ENCODE measurements at places on chromosomes 16 and 17. TPM values are rescaled to one million over a fixed set of nuclear protein-coding genes. Genes with fewer than 3 reads are reported as not detected.

- no peak for DNase-seq
These were observed 4.7 kb downstream of the VASN start for GRCh38 chr16:4376126-4376892.

DNA sequence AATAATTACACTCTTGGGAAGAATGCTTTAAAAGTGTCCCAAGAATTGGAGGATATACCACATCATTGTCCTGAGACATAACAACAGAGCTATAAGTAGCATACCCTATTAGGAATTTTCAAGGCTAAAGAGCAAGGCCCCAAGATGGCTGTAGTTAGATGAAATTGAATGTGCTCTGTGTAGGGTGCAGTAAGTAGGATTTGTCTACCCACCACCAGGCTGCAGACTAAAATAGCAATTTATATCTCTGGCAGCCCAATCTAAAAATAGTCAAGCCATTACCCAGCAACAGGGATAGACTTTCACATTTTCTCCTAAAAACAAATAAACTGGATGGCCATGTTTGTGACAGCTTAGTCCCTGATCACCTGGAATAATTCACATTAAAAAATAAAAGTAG is 5.6 kb downstream of the MMD start:
- no peak for DNase-seq

- no peak for DNase-seq
These were observed 362.0 kb upstream of the XYLT1 start for GRCh38 chr16:17832738-17833137.

- DNase-seq, result no peak
These were observed 14.6 kb upstream of the CDH15 start for GRCh38 chr16:89156740-89157645.

DNA sequence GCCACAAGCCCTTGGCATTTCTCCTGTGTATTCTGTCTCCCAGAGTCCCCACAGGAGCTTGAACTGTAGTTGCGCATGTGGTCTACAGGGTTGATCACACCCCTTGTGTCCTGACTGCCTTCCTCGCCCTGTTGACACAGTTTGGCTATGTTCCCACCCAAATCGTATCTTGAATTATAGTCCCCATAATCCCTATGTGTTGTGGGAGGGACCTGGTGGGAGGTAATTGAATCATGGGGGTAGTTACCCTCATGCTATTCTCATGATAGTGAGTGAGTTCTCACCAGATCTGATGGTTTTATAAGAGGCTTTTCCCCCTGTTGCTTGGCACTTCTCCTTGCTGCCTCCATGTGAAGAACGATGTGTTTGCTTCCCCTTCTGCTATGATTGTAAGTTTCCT is 21.2 kb downstream of the ADAD2 start:
- no peak for DNase-seq

DNA sequence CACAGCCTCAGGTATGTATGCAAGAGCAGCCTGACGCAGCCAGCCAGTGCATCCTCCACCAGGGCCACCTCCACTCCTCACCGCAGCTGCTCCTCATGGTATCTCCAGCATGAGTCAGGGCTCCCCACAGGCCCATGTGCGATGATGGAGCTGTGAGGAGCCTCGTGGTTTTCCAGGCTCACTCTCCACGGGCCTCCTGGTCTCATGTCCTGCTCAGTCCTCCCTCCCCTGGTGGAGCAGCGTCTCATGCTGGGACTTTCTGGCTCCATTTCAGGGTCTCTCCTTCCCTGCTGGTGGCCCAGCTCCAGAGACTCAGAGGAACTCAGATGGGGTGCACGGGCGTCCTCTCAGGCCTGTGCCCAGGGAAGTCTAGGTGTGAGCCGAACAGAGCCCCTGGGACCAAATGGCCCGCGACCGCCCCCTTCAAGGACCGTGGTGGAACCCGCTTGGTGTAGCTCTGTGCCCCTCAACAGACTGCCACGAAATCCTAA is 70.4 kb downstream of the METRNL start:
- no peak for DNase-seq

DNA sequence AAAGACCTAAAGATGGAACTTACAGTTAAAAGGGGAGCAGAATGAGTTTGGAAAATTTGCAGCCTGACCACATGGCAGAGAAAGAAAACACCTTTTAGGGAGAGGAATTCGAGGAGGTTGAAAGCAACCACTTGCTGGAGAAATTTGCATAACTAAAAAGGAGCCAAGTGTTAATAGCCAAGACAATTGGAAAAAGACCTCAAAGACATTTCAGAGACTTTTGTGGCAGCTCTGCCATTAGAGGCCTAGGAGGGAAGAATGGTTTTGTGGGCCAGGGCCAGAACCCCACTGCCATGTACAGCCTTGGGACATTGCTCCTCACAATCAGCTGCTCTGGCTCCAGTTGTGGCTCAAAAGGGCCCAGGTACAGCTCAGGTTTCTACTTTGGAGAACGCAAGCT is 338.5 kb downstream of the UTP18 start:
- no peak for DNase-seq

DNA sequence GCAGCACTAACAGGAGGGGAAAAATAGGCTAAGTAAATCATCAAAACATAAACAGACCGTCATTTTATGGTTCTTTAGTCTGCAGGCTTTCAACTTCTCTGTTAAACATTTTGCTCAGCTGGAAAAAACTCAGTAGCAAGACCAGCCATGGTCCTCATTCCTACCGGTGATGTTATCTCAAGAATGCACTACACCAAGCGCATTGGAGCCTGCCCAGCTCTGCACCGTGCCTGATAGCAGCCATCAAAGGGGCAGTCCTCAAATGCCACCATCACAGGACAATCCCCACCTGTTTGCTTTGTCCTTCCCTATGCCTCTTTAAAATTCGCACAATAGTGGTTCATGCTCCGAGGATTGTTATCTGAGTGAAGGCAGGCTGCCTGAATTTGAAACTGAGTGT is 181.5 kb upstream of the MON1B start:
- no peak for DNase-seq

DNA sequence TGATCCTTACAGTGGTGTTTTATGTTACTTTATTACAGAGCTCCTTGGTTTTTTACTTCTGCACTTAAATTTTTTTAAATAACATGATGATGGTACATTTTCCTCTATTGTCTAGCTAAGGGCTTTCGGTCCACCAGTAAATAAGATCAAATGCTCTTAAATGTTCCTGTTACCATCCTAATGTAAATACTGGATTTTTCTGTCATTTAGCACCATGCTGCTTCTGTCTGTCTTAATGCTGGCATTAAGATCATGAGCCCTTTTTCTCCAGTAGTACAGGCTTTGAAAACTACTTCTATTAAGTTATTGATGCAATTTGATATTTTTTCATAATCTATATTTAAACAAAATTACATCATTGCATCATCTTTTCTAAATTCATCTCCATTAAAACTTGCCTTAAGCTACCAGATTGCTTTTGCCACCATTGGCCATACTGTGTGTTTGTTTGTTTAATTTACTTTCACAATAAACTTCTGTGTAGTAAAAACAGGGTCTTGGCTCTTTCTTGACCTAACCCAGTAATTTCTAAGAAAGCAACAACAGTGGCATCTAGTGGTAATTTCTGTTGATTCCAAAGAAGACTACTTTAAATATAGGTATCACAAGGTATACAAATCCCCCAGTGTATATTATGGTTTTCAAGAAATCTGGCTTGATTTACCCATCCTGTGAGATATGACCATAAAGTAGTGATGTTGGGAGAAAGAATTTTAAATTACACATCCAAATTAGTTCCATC is 9.0 kb upstream of the PHAF1 start:
- no peak for DNase-seq

DNA sequence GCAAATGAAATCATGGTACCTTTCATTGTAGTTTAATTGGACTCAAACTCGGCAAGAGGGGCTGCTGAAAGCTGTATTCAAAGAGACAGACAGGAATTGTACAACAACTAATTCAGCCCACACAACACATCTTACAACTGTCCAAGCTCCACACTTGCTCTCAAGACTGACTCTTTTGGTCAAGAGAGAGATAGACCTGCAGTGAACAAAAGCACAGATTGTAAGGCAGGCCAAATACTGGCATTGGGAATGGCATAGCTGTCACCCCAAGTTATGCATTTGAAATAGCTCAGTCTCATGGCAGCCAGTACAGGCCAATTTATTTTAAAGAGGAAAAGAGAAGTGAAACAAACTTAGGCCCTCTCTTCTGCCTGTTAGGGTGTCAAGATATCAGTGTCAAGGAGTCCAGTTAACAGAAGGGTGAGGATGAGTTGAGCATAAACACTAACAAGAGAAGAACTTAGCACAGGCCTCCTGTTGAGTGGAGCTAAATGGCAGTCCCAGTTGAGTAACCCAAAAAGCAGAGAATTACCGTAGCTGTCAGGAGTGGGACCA is 215.7 kb downstream of the IRX3 start:
- no peak for DNase-seq

- DNase-seq, result no peak
These were observed 277.5 kb upstream of the HSBP1 start for GRCh38 chr16:83530293-83530692.

GRCh38 chr17:17876959-17877528 is 40.3 kb upstream of the SREBF1 start:
- no peak for DNase-seq

GRCh38 chr17:21124086-21124485 is 2.7 kb upstream of the DHRS7B start:
- no peak for DNase-seq

- no peak for DNase-seq
These were observed 3.3 kb downstream of the PRPSAP1 start for GRCh38 chr17:76350463-76350862.

DNA sequence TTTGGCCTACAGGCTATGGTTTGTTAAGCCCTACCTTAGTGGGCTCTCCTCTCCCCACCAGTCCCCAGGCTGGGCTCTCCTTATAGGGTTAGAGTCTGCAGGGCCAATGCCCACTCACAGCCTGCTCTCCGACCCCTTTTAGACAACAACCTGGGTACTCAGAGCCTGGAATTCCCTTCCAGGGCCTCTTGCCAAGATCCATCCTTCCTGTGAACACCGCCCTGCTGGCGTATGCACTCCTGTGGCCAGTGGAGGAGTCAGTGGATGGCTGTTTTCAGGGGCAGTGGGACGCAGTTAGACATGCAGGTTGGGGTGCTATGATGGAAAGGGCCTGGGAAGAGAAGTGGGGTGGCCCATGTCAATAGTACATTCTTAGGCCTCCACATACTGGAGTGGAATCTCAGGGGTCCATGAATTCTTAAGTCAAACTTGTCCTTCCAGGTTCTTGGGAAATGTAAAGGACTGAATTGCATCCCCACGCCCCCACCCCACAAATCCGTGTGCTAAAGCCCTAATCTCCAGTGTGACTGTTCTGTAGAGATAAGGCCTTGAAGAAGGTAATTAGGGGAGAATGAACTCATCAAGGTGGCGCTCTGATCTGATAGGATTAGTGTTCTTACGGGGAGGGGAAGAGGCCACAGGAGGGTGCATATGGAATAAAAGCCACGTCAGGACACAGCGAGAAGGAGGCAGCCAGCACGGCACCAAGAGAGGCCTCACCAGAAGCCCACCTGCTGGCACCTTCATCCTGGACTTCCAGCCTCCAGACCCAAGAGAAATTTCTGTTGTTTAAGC is 81.6 kb upstream of the CACNG5 start:
- no peak for DNase-seq

DNA sequence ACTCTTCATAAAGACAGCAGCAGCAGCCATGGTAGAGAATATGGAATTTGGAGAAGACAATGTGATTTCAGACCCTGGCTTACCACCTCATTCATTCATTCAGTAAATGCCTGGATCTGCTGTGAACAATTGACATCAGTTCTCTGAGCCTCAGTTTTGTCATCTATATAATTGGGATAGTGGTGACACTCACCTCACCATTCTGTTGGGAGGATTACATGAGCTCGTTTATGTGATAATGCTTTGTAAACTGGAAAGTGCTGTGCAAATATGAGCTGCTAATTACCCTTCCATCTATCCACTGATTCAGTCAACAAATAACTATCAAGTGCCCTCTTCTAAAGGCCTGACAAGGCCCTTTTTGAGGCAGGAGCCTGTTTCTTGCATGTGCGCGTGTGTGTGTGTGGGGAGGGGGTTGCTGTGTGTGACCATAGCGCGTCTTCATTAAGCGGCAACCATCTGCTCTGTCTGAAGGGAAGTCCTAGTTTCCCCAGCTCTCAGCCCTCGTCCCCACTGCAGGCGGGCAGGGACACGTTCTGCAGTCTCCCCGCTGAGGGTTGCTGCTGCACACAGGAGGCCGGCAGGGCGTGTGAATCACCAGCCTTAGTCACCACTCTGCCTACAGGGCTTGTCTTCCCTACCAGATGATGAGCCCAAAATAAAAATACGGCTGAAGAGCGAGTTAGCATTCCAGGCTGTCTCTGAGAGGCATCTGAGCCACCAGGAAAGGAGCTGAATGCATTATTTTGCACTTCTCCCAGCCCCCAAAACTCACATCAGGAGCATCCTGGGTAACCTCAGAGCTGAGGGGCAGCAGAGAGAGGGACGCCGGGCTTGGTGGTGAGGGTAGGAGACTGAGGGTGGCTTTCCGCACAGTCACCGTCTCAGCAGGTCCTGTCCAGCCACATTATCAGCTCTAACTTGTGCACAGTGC is 19.9 kb downstream of the ARL4D start:
- no peak for DNase-seq

GRCh38 chr17:71511266-71511995 is 609.4 kb upstream of the SOX9 start:
- no peak for DNase-seq

DNA sequence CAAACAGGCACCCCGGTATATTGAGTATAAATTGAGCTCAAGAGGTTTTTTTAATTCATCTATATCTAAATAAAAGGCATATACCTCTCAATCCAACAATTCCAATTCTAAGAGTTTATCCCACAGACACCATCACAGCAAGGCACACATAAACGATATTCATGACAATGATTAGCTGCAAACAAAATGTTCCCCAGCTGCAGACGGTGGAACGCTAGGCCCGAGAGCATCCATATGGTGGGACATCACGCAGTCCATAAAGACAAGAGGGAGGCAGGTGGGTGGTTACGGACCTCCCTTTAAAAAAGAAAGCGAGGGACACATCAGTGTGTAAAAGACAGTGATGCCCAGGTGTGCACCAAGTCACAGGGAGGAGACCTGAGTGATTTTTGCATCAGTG is 28.1 kb downstream of the MEAK7 start:
- DNase-seq, result no peak

SOCS3 gene
- 30.2 TPM for total RNA-seq

RRAD gene
- not detected for total RNA-seq

RUNDC3A gene
- total RNA-seq, result 0.82 TPM

TNP2 gene
- total RNA-seq, result not detected

Data from endothelial cell (in vitro differentiated cells).